DMS 273 treated with DMSO at 0.1 percent for 48 hours (cell line): ENCODE measurements at places on chromosomes 5 and 9.

- no peak for DNase-seq
Measured at GRCh38 chr5:100518377-100518776, 16.8 kb upstream of the FAM174A start.

DNA sequence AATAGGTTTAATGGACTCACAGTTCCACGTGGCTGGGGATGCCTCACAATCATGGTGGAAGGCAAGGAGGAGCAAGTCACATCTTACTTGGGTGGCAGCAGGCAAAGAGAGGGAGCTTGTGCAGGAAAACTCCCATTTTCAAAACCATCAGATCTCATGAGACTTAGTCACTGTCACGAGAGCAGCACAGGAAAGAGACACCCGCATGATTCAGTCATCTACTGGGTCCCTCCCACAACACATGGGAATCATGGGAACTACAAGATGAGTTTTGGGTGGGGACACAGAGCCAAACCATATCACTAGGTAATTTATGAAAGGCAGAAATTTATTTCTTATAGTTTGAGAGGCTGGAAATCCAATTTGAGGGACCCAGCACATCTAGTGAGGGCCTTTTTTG is 40.0 kb downstream of the MTREX start:
- DNase-seq = no peak

- DNase-seq = peak; percentile 18
Measured at GRCh38 chr5:8340739-8341344, 471.9 kb downstream of the MTRR start.

DNA sequence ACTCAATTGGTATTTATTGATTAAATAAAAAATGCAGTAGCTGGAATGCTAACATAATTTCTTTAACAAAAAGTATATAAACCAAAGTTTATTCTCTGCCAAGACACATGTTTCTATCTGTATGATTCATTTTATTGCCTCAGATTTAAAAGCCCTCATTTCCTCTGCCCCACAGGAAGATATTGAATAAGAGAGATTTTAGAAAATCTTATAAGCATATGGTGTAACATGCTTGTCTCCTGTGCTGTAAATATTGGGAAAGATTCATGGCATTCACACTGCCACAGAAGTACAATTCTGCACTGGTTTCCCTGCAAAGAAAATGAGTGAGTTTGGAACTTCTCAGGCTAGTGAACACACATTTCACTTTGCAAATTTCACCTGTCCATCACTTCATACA is 134.9 kb upstream of the FBXL7 start:
- DNase-seq = no peak

DNA sequence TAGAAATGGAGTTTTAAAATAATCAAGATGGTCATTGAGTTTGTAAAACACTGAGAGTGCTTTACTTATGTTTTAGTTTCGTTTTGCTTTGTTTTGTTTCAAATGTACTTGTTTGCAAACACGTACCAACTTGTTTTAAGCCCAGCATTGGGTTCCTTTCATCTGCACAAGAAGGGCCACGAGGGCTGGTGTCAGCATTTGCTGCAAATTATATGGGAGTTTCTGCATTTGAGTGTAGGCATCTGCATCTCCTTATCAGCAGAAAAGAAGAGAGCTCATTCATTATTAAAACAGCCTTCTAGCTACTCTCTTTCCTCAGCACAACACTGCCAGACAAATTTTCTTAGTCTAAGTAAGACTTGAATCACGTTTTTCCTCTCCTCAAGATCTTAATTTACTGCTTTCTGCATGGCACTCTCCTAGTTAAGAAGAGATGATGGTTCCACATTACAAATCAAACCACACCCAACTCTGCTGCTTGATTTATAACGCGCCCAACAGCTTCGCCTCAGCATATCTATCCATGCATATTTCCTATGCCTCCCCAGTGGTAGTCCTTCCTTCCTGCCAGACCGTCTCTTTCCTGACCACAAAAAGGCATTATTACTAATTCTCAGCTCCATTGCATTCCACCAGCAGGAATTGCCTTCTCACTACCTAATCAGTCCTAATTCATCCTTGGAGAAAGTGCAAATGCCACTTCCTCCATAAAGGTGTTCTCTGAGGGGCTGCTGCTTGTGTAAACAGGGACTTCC is 95.2 kb upstream of the CAST start:
- no peak for DNase-seq

- DNase-seq = no peak
Measured at GRCh38 chr5:98929710-98930298, 997 bp upstream of the CHD1 start.

DNA sequence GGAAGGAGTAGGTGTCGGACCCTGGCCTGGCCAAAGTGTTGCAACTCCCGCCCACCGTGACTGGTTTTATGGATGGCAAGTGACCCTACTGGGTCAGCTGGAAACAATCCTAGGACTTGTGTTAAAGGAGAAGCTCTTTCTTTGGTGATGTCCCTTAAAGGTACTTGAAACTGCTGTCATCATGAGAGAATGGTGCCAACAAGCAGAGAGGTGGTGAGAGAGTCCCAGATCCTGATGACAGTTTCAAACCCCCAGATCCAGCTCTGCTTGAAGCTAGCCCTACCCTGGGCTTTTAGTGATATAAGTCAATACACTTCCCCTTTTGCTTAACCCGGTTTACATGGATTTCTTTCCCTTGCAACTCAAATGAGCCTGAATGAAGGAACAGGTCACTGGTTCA is 72.5 kb upstream of the UBTD2 start:
- DNase-seq = no peak

GRCh38 chr9:13244181-13244580 is 35.3 kb downstream of the MPDZ start:
- DNase-seq = no peak

DNA sequence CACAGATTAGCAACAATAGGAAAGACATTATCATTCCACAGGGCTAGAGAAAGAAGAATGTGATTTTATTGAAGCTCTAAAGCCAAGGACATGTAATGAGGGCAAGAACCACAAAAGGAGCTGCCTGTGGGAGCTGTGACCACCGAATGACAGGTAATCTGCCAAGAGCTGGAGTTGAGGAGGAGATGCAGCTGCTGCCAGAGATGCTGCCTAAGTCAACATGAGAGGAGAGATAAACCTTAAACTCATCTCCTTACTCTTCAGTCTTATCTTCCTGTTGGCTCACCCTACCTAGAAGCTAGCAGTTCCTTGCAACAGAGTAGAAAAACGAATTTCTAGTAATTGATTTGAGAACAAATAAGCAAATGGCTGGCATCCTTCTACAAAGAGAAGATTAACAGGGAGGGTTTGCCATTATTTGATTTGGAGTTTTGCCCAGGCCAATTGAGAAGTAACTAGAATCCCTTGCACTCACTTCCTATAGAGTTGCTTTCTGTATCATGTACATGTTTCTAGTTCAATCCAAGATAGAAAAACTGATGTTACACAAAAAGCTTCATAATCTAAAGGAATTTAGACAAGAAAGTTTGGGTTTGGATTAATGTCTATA is 539.2 kb downstream of the TLE1 start:
- DNase-seq = no peak

- DNase-seq = no peak
Measured at GRCh38 chr9:16345902-16346301, 524.6 kb downstream of the BNC2 start.

DNA sequence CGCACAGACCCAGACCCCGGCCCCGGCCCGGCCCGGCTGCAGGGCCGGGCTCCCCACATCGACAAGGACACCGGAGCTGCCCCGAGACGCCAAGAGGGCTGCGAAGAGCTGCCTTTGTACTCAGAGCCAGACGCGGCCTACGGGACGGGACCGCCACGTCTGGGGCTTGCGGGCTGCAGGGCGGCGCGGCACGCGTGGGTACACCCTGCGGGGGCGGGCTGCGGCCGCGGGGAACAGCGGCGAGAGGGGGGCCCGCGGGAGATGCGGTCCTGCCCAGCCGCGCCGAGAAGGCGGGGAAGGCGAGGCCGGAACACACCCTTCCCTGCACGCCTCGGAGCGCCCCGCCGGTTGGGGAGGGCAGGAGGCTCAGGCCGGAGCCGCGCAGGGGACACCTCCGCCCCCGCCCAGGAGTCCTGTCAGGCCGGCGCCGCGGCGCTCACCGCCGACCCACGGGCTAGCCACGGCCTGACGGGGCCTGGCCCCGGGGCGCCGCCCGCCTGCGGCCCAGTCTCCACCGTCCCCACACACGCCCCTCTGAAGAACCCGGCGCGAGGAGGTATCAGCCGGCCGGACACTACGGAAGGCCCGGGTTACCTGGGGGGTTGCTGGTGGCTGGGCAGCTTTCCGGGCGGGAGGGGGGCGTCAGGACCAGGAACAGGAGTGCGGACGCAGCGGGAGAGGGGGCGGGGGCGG is 478 bp downstream of the RAB14 start:
- no peak for DNase-seq

DNA sequence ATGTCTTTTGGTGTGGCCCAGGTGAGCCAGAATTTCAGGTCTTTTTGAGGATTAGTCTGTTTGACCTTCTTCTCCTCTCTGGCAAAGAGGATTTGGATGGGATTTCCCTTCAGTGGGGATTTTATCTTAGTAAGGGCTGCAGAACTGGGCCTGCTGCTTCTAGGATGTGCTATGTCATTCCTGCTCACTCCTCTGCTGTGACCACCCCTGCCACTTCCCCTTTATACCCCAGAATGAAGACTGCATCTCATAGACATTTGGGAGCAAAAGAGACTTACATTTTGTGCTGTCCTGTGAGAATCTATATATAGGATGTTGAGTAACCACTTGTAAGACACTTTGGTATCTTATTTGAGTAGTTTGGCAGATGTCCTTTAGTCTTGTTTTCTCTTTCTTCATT is 76.2 kb downstream of the ARHGAP26 start:
- no peak for DNase-seq

DNA sequence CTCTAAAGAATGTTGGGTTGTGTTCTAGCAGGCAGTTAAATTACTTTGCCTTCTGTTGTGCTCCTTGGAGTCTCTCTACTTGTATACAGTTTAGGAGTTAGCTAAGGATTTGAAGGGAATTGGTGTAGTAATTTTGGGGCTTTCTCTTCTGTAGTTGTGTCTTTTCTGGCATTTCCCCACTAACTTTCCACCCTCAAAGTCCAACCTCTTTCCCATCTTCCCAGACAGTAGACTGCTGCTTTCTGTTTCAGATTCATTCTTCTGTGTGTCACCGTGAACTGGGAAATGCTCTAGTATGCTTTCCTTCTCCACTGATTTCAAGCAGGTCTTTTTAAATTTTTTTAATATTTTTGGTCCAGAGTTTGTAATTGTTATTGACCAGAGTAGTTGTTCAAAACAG is 4.5 kb upstream of the ANGPTL2 start:
- no peak for DNase-seq

GRCh38 chr9:105531530-105531929 is 26.4 kb upstream of the FKTN start:
- no peak for DNase-seq

- no peak for DNase-seq
Measured at GRCh38 chr5:146632620-146633322, 116.8 kb upstream of the GPR151 start.

DNA sequence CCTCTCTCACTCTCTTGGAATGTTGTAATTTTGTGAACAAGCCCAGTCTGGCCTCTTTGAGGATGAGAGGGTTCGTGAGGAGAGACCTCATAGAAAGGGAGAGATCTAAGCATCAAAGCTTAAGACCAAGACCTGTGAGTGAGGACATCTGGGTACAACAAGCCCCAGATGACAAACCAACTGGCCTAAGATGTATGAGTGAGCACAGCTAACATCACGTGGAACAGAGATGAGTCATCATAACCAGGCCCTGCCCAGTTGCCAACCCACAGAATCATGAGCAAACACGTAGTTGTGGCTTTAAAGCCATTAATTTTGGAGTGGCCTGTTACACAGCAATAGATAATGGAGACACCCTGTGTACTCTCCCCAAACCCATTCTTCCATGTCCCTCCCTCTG is 439.1 kb upstream of the KIF2A start:
- DNase-seq = no peak

GRCh38 chr5:114469372-114469771 is 107.5 kb downstream of the KCNN2 start:
- no peak for DNase-seq

GRCh38 chr9:71544464-71544863 is 223.8 kb downstream of the CEMIP2 start:
- DNase-seq = no peak

DNA sequence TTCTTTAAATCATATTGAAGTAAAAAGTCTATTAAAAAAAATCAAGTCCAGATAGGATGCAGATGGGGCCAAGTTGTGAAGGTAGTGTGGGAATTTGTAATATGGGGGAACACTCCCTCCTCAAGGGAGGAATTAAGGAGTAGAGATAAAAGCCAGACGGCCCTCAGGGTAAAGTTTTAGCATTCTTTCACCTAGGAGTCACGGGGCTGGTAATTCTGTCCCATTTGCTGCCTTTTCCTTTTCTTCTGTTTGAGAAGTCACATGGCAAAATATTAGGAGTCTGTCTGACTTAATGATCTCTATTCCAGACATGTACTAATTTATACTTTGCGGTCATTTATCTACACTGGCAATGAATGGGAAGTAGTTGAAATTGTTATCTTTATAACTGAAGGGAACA is 61.9 kb downstream of the SNX24 start:
- no peak for DNase-seq

DNA sequence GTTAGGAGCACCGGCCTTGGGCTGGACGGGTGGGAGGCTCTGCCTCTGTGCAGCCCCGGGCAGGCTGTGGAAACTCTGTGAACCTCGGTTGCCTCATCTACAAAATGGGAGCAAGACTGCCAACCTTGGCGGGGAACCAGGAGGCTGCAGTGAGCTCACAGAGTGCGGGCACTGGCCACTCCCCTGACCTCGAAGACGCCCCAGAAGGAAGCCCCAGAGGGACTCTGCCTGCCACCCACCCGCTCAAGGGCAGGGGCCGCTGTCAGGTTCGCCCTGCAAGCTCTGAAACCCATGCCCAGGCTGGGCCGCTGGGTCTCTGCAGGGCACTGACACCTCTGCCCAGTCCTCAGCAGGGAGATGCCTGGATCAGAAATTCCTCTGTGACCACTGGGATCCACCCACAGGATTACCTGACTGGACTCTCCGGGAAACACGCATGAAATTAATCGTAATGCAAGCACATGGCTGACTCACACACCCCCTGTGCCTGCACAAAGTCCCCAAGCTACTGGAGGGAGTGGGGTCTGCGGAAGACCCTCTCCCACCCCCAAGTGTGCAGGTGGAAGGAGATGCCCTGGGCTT is 7.4 kb downstream of the CCDC187 start:
- DNase-seq = no peak

- no peak for DNase-seq
Measured at GRCh38 chr9:105264380-105264779, 19.9 kb downstream of the SLC44A1 start.

- DNase-seq = no peak
Measured at GRCh38 chr9:114616684-114617520, 5.8 kb downstream of the TMEM268 start.

- no peak for DNase-seq
Measured at GRCh38 chr5:33034777-33035176, 323.7 kb downstream of the NPR3 start.

DNA sequence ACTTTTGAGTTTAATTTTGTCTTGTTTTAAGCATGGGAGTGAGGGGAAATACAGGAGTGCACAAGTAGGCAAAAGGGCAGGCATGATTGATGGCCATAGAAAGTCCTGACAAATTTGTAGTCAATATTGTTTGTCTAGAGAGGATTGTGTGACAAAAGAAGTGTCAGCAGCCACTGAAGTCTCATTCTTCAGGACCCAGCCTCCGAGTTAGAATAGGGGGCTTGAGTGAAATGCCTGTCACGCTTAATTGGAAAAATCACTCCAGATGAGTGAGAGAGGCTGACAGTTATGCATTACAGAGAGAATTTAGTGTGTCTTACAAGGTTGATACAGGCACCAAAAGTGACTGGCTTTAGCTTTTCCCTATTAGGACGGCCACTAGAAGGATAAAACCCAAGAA is 81.9 kb upstream of the RPS23 start:
- no peak for DNase-seq

GRCh38 chr9:11356067-11356466 is 743.3 kb upstream of the PTPRD start:
- DNase-seq = no peak

- no peak for DNase-seq
Measured at GRCh38 chr5:92852219-92852618, 728.8 kb downstream of the NR2F1-AS1 start.
